ENCODE measurements at places on chromosomes 12 and 14.
A peak's percentile ranks its signal among the peaks of the same experiment; 100 is the strongest.

GRCh38 chr14:100149851-100150611 is 9.4 kb downstream of the DEGS2 start:
- DNase-seq = no peak

GRCh38 chr12:5088586-5089264 is 45.0 kb downstream of the KCNA5 start:
- DNase-seq = no peak

DNA sequence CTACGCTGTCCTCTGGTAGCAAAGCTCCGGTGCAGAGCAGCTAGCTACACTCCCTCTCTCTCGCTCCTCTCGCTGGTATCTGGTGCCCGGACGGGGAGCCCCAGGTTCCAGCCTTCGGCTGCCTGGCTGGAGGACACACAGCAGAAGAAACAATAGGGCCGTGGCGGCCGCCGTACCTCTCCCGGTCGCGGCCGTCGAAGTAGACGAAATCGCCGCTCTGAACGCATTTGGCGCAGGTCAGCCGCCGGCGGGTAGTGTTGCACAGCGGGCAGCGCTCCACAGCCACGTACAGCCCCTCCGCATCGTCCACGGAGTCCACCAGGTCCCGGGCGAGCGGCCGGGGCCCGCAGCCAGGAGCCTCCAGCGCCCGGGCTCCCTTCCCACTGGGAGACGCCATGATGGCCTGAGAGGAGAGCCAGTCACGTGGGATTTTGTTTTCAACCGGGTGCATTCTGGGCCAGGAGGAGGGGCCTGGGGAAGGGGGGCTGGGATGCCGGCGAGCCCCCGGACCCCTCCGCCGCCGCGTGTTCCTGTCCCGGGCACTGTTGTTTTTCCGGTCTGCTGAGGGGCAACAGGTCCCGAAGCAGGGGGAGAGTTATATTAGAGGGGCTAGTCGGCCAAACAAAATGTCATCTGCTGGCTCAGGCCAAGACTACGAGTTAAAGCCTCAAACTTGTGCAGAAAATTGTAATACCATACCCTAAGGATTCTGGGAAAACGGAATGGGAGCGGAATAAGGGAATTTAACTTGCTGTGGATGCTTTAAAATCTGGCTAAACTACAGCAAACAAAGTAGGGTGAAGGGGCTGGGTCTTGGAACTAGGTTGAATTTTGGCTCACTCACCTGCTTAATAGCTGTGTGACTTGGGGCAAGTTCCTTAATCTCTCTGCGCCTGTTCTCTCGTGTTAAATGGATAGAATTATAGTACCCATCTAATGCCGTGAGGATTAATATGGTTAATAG is at the start of gene ATG14:
Gene ATG14 (minus strand): TSS at position 405 of the 964 bp plus-strand sequence. CDS start 8 bp downstream, at position 397.
- peak; percentile 94 for DNase-seq

GRCh38 chr12:128844031-128844635 is 9.1 kb upstream of the GLT1D1 start:
- no peak for DNase-seq

DNA sequence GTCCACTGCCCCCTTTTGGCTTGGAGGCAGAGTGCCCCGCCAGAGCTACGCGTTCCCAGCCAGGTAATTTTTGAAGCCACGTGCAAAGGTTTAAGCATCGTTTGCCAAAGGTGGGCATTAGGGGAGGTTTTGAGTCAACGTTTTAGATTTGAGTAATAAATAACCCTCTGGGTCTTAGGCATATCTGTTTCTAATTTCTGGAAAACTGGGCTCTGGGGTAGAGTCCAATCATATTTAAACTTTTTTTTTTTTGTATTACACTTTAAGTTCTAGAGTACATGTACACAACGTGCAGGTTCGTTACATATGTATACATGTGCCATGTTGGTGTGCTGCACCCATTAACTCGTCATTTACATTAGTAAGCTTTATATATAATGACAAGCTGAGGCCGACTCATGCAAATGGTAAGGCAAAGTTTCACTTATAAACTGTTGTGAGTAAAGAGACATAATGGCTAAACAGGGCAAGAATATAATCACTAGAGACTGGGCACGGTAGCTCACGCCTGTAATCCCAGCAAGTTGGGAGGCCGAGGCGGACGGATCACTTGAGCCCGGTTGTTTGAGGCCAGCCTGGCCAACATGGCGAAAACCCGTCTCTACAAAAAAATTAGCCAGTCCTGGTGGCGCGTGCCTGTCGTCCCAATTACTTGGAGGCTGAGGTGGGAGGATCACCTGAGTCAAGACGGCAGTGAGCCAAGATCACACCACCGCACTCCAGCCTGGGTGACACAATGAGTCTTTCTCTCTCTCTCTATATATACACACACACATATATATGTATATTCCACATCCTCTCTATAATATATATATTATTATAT is 491 bp upstream of the NR2C1 start:
- no peak for DNase-seq

- DNase-seq = no peak
These were observed 999 bp upstream of the AK7 start for GRCh38 chr14:96390965-96391292.

DNA sequence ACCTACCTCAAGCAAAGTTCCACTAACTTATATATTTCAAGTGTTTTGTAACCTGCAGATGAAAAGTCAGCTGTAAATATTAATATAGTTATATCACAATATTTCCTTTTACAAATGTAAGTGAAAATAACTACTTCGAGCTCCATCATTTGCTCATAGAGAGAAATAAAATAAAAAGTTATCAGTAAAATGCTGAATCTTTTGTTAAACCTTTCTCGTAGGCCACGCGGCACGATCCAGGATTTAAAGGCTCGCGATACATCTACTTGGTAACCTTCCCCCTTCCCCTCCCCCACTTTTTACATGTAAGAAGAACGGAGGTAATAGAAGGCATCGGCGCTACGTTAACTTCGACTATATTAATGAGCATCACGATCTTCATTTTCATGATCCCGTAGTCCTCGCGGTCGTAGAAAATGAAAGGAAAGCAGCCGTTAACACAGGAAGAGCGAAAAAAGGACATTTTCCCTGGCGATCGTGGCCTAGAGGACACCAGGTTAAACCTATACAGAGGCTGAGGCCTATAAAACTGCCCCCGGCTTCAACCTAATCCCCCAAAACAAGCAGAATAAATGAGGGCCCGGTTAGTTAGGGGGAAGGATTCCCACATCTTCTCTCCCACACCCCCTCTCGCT is 508 bp downstream of the HNRNPC start:
- peak; percentile 49 for DNase-seq

DNA sequence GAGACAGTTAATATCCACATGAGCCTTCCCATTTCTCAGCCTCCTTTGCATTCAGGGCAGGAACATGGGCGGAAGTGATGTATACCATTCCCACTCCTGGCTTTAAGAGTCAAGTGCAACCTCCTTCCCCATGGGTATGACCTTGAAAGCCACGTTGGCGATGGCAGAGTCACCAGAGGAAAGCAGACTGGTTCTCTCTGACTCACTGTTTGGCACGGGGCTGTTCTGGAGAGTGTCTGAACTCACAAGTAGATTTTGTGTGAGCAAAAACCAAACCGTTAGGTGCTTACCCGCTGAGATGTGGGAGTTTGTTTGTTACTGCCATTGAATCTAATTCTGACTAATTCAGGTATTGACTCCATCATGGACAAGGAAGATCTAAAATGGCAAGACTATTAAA is 36.7 kb upstream of the PZP start:
- DNase-seq = no peak

- no peak for DNase-seq
These were observed 323.4 kb downstream of the VRK1 start for GRCh38 chr14:97120611-97121031.

- peak; percentile 94 for DNase-seq
These were observed 12.8 kb downstream of the ZFHX2 start for GRCh38 chr14:23538785-23539184.

- DNase-seq = no peak
These were observed 152.2 kb downstream of the SLC15A4 start for GRCh38 chr12:128671528-128672042.

DNA sequence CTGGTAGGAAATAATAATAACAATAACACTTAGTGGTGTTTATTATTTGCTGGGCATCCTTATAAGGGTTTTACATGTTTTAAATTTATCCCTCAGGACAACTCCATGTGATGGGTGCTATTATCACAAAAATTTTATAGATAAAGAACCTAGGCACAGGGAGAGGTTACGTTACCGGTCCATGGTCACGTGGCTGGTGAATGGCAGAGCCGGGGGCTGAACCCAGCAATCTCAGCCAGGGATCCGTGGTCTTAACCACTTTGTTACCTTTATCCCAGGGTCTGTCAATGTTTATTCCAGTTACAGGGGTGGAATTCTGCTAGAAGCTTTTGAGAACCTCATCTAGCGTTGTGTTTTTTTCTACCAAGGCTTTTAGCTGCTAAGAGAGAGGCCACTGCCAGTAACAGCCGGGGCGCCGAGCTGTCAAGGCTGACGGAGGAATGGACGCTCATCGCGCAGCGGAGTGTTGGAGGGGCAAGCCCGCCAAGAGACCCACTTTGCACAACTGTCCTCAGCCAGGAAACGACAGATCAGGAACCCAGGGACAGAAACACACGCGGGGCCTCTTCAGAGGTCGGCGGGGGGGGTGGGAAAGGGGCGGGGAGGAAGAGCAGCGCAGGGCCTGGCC is 418 bp downstream of the AMN1 start:
- peak; percentile 82 for DNase-seq

DNA sequence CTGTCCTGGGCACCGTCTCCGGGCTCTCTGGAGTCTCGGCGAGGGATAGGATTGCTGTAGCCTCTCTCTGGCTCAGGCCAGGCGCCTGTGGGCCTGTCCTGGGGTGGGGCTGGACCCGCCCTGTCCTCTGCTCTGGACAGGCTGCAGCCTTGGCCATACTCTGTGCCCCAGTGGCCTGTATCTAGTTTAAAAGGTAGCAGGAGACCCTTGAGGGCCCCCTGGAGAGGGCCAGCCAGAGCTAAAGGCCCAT is 1.8 kb downstream of the KIF26A start:
- no peak for DNase-seq

DNA sequence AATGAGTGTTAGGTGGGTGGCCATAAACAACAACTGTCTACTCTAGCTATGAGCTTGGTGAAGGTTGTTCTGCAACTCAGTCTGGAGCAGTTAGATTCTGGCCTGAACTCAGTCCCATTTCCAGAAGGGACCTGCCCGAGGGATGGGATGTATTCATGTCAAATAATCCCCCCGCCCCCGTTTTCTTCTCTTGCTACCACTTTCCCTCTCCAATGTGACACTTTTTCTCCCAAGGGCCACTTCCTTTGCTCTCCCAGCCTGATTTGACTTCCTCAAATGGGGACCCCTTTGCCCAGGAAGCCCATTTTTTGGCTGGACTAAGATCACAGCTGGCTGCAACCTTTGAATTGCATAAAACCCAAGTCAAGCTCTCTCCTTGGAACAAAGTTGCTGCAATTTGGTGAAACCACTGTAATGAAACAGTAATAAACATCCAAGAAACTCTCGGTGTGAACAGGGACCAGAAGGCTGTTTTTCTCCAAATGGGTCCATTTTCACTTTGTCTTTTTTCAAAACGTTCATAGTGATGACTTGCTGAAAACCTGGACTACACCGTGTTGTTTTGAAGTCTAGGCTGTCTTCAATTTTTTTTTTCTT is 137.2 kb upstream of the GSC start:
- DNase-seq = no peak

- no peak for DNase-seq
These were observed 19.7 kb downstream of the SPTB start for GRCh38 chr14:64860039-64860438.

- no peak for DNase-seq
These were observed 29.4 kb downstream of the BCAT1 start for GRCh38 chr12:24919346-24920001.

All from NCI-H2029 treated with DMSO at 0.1 percent for 48 hours (cell line).